Activated CD4-positive, CD25-positive, alpha-beta regulatory T cell treated with anti-CD3 and anti-CD28 coated beads, Interleukin-2, amount 50 U/mL, for 24 hours (primary cell): ENCODE measurements at places on chromosomes 4 and X.

DNA sequence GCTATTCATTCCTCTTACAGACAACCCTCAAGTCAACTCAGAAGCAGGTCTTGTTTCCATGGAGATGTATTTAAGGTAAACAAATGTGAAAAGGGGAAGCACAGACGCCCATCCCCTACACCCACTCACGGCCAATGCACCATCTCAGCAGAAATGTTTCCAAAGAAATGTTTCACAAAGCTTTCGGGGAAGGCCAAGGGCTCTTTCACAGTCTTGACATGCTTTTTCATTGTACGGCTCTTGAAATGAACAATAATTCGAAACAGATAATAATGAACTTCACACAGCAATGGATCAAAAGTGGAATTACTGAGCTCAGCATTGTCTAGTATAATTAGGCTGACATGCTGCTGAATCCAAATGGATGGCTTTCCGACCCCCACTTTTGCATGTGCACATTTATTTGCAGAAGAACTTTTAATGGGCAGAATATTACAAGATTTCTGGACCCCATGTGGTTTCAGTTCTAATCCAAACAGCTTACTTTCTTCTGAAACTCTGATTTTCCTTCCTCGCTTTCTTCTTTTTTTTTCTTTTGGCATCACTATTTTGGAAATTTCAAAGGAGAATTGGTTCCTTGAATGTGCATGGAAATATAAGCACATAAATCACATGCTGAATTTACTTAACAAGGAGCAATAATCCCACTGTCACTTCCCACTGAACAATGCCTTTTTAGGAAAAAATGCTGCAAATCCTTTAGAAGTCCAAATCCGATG, 160.9 kb downstream of the SMIM20 start:
- peak; percentile 34 for ATAC-seq

GRCh38 chrX:120321520-120322281, 10.4 kb upstream of the TMEM255A start:
- no peak for ATAC-seq

DNA sequence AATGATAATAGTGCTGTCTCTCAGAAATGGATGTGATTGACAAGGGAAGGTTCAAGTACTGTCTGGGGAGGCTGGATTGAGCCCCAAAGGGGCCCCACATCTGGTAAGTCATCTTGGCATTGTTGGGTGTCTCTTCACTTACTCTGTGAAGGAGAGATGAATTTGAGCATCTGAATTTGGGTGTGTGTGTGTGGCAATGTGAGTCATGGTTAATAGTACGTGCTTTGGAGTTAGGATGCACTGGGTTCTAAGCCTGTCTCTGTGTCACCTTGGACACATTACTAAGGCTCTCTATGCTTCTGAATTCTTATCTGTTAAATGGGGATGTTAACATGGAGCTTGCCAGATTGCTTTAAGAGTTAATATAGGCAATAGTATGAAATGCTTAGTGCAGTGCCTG, 80.4 kb downstream of the FRAS1 start:
- ATAC-seq: no peak

DNA sequence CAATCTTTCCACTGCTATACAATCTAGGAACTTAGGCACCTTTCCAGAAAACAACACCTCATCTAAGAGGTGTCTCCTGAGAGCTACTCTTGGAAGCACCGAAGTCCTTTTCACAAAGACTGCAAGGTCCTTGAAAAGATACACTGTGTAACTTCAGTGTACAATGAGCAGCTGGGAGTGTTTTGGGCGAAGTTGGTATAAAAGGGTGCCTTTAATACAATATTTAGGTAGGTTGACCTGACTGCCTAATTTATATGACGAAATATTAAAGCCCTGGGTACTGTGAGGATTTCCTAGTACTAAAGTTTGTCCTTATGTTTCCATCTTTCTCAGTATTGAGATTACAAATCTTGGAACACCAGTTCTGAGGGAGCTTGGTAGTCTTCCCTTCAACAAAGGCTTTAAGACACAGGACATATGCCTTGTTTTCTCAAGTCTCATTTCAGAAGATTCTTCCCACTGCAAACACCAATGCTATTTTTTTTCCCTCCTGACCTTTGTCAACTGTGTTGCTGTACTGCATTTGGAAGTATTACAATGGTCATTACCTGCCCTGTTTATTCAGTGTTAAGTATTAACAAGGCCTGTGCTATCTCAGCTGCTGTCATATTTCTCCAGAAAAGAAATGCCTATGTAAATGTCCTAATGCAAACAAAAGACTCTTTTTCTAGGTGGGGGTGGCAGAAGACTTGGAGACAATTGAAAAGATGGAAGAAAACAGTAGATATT, 134.2 kb downstream of the MAML3 start:
- ATAC-seq: no peak

DNA sequence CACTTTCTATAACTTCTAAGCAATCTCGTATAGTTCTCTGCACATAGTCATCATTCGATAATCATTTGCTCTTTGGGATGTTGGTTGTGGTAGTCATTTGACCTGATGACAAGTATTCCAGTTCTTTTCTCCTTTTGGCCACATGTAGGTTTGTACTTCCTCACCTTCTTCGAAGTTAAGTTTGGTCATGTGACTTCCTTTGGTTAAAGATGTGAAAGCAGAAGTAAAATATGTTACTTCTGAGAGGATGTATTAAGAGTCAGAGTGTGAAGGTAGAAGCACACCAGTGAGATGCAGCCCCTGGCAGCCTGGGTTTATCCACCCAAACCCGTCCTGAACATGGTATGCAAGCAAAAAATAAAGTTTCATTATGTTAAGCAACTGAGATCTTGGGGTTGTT, 48.9 kb upstream of the ZNF518B start:
- ATAC-seq: no peak
